Stimulated activated CD8-positive, alpha-beta memory T cell treated with anti-CD3 and anti-CD28 coated beads, Interleukin-4, amount 100 ng/mL, for 24 hours (primary cell): ENCODE measurements at places on chromosomes 4 and X.

GRCh38 chrX:63758011-63758410 lies 27.0 kb downstream of the ARHGEF9 start:
- no peak for DNase-seq

DNA sequence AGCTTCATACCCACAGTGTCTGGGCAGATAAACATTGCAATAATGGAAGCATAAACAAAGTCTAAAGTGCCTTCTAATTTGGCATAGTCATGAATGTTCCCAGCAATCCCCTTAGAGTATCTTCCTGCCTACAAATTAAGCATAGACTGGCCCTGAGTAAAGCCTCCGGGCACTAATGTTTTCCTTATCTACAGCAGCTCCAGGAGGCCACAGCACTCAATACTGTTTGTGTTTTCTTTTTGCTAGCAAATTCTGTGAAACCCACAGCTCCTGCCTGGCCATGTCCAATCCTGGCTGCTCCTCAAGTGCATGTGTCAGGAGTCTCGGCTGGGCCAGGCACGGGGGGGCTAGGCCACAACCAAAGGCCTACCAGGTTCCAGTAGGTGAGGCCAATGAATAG lies 102.7 kb upstream of the TBC1D9 start:
- DNase-seq, result no peak

DNA sequence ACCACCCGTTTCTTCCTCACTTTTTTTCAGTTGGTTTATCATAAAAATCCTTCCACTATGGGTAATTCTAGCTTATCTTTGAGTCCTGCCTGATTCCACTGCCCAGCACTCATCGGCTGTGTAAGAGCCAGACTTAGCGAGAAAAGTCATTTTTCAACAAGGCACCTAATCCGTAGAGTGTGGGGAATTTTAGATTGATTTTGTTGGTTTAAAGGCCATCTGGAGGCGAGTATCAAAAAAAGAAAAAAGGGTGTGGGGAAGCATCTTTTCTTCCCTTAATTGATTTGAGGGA lies 134.4 kb downstream of the TET2 start:
- DNase-seq, result no peak

GRCh38 chrX:119991005-119991787 lies 47.6 kb upstream of the NKAP start:
- no peak for DNase-seq

DNA sequence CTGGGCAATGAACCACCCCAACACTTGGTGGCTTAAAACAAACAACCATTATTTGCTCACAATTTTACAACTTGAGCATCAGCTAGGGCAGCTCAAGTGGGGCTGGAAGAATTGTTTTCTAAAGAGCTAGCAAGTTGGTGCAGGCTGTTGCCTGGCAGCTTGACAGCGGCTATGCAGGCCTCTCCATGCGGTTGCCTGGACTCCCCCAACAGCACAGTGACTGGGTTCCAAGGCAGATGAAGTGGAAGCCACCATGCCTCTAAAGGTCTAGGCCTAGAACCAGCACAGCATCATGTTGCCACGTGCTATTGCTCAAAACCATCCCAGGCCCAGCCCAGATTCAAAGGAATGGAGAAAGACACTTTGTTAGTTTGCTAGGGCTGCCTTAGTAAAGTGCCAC lies 114.8 kb downstream of the BCOR start:
- DNase-seq, result no peak

DNA sequence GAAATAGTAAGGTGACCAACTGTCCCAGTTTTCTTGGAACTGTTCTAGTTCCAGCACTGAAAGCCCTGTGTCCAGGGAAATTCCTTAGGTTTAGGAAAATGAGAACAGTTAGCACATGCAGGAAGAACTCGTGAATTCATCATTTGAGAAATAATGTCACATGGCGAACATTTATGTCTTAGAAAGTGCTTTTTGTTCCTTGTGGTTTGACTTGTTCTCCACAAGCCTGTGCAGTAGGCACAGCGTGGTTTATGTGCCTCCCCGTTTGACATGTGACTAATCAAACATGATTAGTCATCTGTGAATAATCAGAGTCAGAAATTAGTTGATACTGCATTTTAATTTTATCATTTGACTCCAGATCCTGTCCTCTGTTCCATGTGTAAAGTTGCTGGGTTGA lies 556.0 kb upstream of the CPEB2 start:
- no peak for DNase-seq

GRCh38 chr4:82784681-82785610 lies 13.7 kb downstream of the SCD5 start:
- DNase-seq, result no peak

- no peak for DNase-seq
Measured at GRCh38 chr4:148057516-148057915, 325.6 kb downstream of the ARHGAP10 start.

- DNase-seq, result no peak
Measured at GRCh38 chr4:126123611-126124325, 809.0 kb downstream of the FAT4 start.

GRCh38 chrX:131840799-131841495 lies 182.2 kb upstream of the STK26 start:
- DNase-seq, result no peak

GRCh38 chr4:174749091-174749490 lies 80.0 kb downstream of the GLRA3 start:
- no peak for DNase-seq

DNA sequence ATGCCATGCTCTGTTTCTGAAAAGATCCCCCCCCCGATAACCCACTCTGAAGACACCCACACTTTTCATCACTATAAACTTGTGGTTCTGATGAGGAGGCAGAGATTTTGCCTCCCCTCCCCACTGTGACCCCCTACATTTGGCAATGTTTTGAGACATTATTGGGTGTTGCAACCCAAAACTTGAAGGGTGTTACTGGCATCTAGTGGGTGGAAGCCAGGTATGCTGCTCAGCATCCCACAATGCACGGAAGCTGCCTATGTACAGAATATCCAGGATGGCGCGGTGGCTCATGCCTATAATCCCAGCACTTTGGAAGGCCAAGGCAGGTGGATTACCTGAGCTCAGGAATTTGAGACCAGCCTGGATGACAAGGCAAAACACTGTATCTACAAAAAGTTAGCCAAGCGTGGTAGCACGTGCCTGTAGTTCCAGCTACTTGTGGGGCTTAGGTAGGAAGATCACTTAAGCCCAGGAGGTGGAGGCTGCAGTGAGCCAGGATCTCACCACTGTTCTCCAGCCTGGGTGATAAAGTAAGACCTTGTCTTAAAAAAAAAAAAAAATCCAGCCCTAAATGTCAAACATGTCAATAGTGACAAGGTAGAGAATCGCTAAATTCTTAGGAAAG lies 87.3 kb downstream of the SCD5 start:
- no peak for DNase-seq

- DNase-seq, result no peak
Measured at GRCh38 chrX:100625985-100626491, 10.6 kb downstream of the TSPAN6 start.

DNA sequence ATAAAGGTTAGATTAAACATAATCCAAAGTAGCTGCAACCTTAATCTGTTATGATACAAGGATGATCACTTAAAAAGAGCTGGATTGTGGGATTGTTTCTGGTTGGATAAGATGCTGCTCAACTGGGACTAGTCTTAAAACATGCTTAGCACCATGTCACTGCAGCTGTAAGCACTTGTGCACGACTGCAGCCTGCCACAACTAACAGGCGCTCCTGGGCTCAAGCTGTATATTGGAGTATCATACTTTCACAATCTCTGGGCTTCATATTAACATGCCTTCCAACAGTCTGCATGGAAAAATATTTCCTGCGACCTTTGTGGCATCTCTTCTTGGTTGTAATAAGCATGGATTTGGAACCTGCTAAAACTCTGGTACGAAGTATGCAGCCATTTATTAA lies 493.0 kb upstream of the PITX2 start:
- DNase-seq, result no peak

DNA sequence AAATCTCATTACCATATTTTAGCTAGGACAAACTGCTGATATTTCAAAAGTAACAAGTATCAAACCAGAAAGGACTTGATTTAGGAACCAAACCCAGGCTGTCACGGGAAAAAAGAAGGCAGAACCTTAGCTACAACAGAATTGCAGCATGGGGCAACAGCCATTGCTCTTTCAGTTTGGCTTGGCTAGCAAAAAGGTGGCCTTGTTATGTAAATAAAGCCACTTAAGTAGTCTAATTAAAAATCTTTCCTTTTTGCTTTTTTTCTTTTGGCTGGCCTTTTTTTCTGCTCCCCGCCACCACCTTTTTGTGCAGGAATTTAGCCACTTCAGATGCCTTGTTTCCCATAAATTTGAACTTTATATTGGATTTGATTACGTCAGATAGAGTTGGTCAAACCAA lies 235.9 kb downstream of the CPXCR1 start:
- no peak for DNase-seq

- DNase-seq, result no peak
Measured at GRCh38 chr4:57048590-57049304, 61.4 kb downstream of the IGFBP7 start.

GRCh38 chr4:165986956-165987698 lies 114.1 kb downstream of the TLL1 start:
- DNase-seq, result no peak

- DNase-seq, result no peak
Measured at GRCh38 chr4:47624031-47624441, 139.0 kb downstream of the ATP10D start.

- no peak for DNase-seq
Measured at GRCh38 chrX:46770000-46770816, 11.3 kb upstream of the SLC9A7 start.

GRCh38 chrX:24515447-24515846 lies 50.4 kb downstream of the PDK3 start:
- no peak for DNase-seq

GRCh38 chr4:156725257-156725656 lies 246.3 kb downstream of the PDGFC start:
- no peak for DNase-seq

- DNase-seq, result no peak
Measured at GRCh38 chrX:133401536-133401935, 13.8 kb downstream of the GPC4 start.

- DNase-seq, result no peak
Measured at GRCh38 chr4:94947681-94948108, 189.9 kb downstream of the BMPR1B start.

GRCh38 chr4:183229397-183229796 lies 90.7 kb downstream of the CLDN22 start:
- DNase-seq, result no peak

- DNase-seq, result no peak
Measured at GRCh38 chr4:84944947-84945346, 21.5 kb downstream of the WDFY3 start.

DNA sequence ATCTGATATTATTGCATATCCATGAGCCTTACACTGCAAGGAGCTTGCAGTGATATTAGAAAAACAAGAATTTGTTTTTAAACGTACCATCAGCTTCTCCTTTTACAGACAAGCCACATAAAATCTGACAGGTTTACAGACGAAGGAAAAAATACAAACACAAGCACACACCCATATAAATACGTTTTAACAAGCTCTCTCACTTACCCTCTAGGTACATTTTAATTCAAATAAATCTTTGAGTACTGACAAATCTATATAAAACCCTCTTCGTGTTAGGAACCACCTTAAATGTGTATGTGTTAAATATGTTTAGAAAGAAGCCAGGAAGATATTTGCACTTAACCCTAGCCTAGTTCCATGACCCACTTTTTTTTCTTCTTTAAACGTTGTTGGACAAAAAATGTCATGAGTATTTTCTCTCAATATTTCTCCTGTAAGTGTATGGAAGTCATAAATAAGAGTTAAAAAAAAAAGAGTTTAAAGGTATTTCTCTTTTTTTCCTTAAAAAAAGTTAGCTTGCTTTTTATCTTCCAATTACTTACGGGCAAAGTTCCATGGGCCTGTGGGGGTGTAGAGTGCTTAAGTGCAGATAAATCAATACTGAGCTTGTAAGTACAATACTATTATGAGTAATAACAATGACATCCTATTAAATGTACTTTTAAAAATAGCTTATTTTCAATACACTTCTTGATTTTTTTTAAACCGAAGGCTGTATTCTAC lies 1.5 kb downstream of the ARAP2 start:
- no peak for DNase-seq

GRCh38 chrX:19840899-19841648 lies 46.3 kb downstream of the SH3KBP1 start:
- DNase-seq, result no peak

GRCh38 chr4:73974352-73974751 lies 7.5 kb downstream of the PF4 start:
- DNase-seq, result no peak

- no peak for DNase-seq
Measured at GRCh38 chrX:118548841-118549240, 53.2 kb downstream of the DOCK11 start.

DNA sequence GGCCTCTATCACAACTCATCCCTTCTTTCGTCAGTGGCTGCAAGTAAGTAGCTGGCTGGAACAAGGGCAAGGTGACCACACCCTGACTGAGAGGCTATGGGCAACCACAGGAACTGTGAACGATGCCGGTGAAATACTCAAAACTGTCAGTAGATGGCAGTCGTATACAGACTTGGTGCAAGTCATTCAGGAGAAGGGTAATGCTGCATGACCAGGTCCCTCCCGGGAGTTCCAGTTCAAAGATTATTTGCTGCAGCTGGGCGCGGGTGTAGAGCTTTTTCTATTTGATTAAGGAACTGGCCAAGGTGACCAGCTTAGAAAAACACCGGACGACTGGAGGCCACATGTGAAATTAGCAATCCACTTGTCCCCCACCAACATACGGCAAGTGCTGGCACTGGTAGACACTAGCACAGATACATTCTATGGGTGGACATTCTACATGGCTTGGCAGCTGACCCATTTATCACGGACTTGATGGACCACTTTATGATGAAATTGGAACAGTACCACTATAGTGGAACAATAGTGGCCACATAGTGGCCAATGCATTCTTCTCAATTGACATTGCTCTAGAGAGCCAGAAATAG lies 726.6 kb downstream of the TRAM1L1 start:
- no peak for DNase-seq

DNA sequence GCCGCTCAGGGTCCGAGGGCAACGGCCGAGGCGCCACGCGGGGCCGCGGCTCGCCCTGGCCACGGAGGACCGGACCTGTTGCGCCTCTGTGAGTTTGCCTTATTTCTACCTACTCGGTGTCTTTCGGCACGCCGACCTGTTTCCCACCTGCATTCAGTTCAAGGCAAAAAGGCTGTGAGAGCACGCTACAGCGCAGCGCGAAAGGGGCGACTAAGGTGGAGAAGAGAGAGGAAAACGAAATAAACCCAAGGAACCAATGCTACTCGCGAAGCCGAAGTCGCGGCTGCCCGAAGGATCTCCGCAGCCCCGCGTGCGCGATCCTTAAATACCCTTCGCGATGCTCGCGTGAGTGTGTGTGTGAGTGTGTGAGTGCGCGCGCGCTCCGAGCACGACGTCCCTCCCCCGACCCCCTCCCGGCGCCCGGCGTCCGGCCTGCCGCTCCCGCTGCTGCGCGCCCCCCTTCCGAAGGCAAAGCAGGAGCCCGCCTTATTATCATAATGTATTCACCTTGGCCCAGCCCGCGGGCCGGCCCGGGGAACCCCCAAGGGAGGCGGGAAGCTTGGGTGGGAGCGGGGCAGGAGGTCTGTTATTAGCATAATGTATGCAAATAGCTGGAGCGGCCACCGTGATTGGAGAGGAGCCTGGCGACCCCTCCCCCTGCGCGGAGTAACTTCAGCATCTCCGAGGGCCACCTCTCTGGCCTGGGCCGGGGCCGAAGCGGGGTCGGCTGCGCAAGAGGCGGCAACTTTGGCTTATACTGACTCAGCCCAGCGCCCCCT lies at the start of gene COL25A1:
TSS of gene COL25A1 (minus strand) at position 298 of the 779 bp plus-strand sequence.
- peak; percentile 19 for DNase-seq

GRCh38 chrX:10591363-10592335 lies 28.7 kb downstream of the MID1 start:
- DNase-seq, result no peak

GRCh38 chr4:84971319-84971932 lies 4.9 kb upstream of the WDFY3 start:
- DNase-seq, result no peak
